ENCODE measurements at places on chromosomes 5 and 9.

GRCh38 chr9:91905991-91906469, 44.0 kb downstream of the ROR2 start:
- DNase-seq: no peak

- DNase-seq: no peak
Observed at GRCh38 chr9:125929846-125930245, 182.7 kb downstream of the PBX3 start.

GRCh38 chr5:90682278-90682677, 123.7 kb downstream of the ADGRV1 start:
- no peak for DNase-seq

DNA sequence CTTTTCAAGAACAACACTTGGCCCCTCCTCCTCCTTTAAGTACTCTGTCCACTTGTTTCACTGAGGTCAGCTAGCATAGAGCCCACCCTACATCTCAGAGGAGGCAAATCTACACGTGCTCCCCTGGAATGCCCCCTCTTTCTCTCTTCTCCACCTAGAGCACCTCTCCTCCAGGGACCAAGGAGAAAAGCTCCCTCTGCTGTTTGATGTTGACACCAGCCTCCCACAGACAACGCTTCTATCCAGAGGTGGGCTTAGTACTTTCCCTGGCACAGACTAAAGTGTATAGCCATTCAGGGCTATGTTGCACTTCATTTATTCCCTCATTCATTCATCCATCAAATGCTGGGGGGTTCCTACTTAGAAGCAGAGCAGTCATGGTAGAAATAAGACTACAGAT, 68.2 kb upstream of the TAF1L start:
- DNase-seq: no peak

GRCh38 chr9:111037708-111038330, 451 bp downstream of the LPAR1 start:
- no peak for DNase-seq

DNA sequence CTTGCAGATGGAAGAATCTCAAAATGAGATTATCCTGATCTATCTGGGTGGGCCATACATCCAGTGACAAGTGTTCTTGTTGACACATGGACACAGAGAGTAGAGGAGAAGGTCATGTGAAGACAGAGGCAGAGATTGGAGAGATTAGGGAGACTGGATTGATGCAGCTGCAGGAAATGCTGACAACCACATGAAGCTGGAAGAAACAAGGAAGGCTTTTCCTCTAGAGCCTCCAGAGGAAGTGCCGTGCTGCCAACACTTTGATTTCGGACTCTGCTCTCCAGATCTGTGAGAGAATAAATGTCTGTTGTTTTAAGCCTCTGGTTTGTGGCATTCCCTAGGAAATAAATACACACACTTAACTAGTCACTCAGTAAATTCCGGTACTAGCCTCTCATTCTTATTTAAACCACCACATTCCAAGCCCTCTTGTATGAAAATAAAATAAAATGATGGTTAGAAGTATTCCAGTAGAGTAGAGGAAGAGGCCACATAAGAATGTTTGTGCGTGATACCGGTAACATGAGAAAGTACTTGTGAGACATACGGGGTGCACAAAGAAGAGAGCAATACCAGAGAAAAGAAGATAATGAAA, 110.9 kb upstream of the DMAC1 start:
- no peak for DNase-seq

Measured in NCI-H187 treated with DMSO at 0.1 percent for 48 hours (cell line).